ENCODE measurements at places on chromosomes 2 and 18.

DNA sequence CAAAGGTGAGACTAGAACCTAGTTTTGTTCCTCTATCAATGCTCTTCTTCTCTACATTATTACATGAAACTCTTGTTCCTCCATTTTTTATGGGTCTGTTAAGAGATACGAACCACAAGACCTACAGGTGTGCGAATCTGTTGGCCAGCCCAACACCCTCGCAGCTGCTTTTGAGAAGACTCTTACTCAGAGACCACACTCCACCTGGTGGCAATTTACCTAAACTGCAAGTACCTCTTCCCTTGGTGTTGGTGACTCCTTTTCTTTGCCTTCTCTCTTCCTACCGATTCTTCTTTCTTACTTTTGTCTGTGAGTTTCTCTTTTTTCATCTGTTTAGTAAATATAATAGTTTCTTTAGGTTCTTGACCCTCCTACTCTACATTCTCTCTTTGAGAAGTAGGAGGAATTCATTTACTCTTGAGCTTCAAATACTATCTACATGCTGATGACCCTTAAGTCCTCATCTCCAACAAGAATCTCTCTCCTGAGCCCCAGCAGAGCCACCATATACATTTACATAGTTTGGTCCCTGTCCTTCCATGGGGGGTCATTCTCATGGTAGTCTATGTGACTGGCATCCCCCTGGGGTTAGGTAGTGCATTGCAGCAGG lies 81.8 kb upstream of the GAREM1 start:
- DNase-seq, result peak; percentile 27

- DNase-seq, result no peak
Measured at GRCh38 chr18:45423659-45424058, 191.6 kb upstream of the SLC14A2 start.

GRCh38 chr2:9189901-9190300 lies 16.7 kb upstream of the ASAP2 start:
- DNase-seq, result no peak

- DNase-seq, result no peak
Measured at GRCh38 chr2:187655001-187655400, 100.8 kb upstream of the TFPI start.

GRCh38 chr18:60090170-60090569 lies 190.4 kb downstream of the PMAIP1 start:
- no peak for DNase-seq

Data from stimulated activated CD4-positive, alpha-beta T cell treated with anti-CD3 and anti-CD28 coated beads, TNF-alpha, amount 100 ng/mL, for 1 hour (primary cell).